Nephron progenitor cell (in vitro differentiated cells): ENCODE measurements at places on chromosomes 12 and 14.

GRCh38 chr12:5809586-5809985 lies 135.5 kb downstream of the ANO2 start:
- DNase-seq: no peak
- peaks cover 40% of the 10 kb centered on the region for H3K27me3 ChIP-seq
- no peaks in the 10 kb centered on the region for H3K36me3 ChIP-seq
- peaks cover 39% of the 10 kb centered on the region for H3K4me1 ChIP-seq
- no peak overlapping the region for H3K4me3 ChIP-seq
- H3K27ac ChIP-seq: no peak overlapping the region

DNA sequence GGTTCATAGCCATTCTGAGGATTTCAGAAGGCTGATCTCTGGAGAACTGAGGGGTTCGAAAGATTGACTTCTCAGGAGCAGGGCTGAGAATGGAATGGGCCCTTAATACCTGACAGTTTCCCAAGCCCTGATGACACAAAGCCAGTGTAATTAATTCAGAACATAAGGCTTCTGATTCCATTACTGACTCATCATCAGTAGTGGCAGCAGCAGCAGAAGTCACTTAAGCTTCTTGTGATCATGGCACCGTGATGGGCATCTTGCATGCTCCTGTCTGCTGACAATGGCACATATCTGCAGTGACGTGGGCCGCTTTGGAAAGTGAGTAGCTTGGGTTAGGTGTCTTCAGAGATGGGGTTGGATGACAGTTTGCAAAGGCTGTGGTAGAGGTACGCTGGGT lies 38.2 kb upstream of the GSG1 start:
- peaks cover 3% of the 10 kb centered on the region for H3K27me3 ChIP-seq
- no peak overlapping the region for H3K27ac ChIP-seq
- peaks cover 15% of the 10 kb centered on the region for H3K4me1 ChIP-seq
- H3K4me3 ChIP-seq: no peak overlapping the region

GRCh38 chr12:26195250-26195640 lies at the start of gene SSPN:
Gene SSPN (plus strand): TSS chr12:26195573. CDS start chr12:26195673, 100 bp downstream.
- H3K27ac ChIP-seq: no peak within 1 kb of the TSS
- peak within 1 kb of the TSS; percentile 90 for H3K4me3 ChIP-seq
- H3K4me1 ChIP-seq: no peaks in the 10 kb centered on the region
- H3K27me3 ChIP-seq: peaks cover 54% of the 10 kb centered on the region
- DNase-seq: peak; percentile 63

DNA sequence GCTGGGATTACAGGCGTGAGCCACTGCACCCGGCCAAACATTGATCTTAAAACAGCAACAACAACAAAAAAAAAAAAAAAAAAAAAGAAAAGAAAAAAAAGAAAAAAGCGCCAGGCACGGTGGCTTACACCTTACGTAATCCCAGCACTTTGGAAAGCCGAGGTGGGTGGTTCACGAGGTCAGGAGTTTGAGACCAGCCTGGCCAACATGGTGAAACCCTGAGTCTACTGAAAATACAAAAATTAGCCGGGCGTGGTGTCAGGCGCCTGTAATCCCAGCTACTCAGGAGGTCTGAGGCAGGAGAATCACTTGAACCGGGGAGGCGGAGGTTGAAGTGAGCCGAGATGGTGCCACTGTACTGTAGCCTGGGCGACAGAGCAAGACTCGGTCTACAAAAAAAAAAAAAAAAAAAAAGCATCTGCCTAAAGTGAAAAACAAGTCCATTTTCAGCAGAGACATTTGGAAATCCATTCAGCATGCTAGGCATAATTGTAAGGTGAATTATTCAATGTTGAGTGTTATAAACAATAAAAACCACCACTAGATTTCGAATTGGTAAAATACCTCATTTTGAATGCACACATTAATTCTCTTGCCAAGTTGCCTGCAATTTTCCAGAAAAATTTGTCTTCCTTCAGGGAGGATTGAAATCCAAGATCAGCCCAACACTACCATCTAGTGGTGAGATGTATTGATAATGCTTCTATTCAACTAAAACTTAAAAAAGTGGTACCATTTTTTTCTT lies 8.0 kb upstream of the CERS5 start:
- H3K27me3 ChIP-seq: peaks cover 9% of the 10 kb centered on the region
- no peak overlapping the region for H3K27ac ChIP-seq
- peak; percentile 35 for DNase-seq
- H3K36me3 ChIP-seq: peaks cover 9% of the 10 kb centered on the region
- peaks cover 4% of the 10 kb centered on the region for H3K4me1 ChIP-seq

DNA sequence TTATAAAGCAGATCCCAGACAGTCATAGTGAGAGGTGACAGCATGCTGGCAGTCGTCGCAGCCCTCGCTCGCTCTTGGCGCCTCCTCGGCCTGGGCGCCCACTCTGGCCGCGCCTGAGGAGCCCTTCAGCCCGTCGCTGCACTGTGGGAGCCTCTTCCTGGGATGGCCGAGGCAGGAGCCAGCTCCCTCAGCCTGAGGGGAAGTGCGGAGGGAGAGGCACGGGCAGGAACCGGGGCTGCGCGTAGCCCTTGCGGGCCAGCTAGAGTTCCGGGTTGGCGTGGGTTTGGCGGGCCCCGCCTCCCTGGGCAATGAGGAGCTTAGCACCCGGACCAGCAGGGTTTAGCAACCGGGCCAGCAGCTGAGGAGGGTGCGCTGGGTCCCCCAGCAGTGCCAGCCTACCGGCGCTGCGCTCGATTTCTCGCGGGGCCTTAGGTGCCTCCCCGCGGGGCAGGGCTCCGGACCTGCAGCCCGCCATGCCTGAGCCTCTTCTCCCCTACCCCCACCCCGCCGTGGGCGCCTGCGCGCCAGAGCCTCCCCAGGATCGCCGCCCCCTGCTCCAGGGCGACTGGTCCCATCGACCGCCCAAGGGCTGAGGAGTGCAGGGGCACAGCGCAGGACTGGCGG lies 451.2 kb upstream of the DCN start:
- H3K4me1 ChIP-seq: peaks cover 5% of the 10 kb centered on the region
- H3K27ac ChIP-seq: no peak overlapping the region
- H3K36me3 ChIP-seq: peaks cover 6% of the 10 kb centered on the region
- no peaks in the 10 kb centered on the region for H3K27me3 ChIP-seq

- peaks cover 27% of the 10 kb centered on the region for H3K36me3 ChIP-seq
- H3K4me1 ChIP-seq: peaks cover 42% of the 10 kb centered on the region
- H3K27ac ChIP-seq: no peak overlapping the region
- peaks cover 14% of the 10 kb centered on the region for H3K27me3 ChIP-seq
- no peak for DNase-seq
These were observed 33.3 kb upstream of the CCND2 start for GRCh38 chr12:4240161-4240783.

- no peaks in the 10 kb centered on the region for H3K36me3 ChIP-seq
- peak overlapping the region; percentile 3 for H3K27ac ChIP-seq
- peaks cover 24% of the 10 kb centered on the region for H3K4me1 ChIP-seq
- H3K27me3 ChIP-seq: no peaks in the 10 kb centered on the region
- H3K4me3 ChIP-seq: no peak overlapping the region
- no peak for DNase-seq
These were observed 353.1 kb downstream of the NAV3 start for GRCh38 chr12:78183824-78184223.

GRCh38 chr14:50225974-50226297 lies 5.4 kb downstream of the SOS2 start:
- no peak overlapping the region for H3K4me3 ChIP-seq
- H3K36me3 ChIP-seq: peaks cover 48% of the 10 kb centered on the region
- peaks cover 6% of the 10 kb centered on the region for H3K27me3 ChIP-seq
- H3K4me1 ChIP-seq: peaks cover 48% of the 10 kb centered on the region
- peak overlapping the region; percentile 22 for H3K27ac ChIP-seq

- H3K36me3 ChIP-seq: peaks cover 3% of the 10 kb centered on the region
- peaks cover 3% of the 10 kb centered on the region for H3K27me3 ChIP-seq
- no peak overlapping the region for H3K4me3 ChIP-seq
- no peaks in the 10 kb centered on the region for H3K4me1 ChIP-seq
- no peak for DNase-seq
These were observed 17.1 kb downstream of the LUM start for GRCh38 chr12:91094032-91094662.

DNA sequence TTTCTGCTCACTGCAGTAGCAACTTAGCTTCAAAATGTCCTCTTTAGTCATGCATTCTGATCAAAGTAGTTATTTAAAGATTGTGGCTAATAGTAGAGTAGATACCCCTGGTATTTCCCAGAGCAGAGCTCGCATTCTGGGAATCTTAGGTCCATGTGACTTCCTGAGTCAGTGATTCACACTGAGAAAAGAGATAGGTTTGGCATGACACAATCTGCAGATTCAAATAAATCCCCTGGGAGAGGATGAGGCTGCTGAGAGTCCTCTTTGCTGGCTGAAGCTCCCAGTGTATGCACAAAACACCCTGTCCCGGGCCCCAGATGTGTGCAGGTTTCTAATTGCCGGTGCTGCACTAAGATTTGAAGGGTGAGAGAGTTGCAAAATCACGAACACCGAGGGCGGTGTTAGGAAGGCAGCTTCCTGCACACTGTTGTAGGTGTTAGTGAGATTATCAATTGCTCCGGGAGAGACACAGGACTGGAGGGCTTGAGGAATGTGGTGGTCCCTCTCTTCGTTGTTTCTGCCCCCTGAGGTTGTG lies 233.2 kb downstream of the NRXN3 start:
- no peaks in the 10 kb centered on the region for H3K36me3 ChIP-seq
- no peak overlapping the region for H3K4me3 ChIP-seq
- H3K27ac ChIP-seq: no peak overlapping the region
- H3K4me1 ChIP-seq: no peaks in the 10 kb centered on the region

DNA sequence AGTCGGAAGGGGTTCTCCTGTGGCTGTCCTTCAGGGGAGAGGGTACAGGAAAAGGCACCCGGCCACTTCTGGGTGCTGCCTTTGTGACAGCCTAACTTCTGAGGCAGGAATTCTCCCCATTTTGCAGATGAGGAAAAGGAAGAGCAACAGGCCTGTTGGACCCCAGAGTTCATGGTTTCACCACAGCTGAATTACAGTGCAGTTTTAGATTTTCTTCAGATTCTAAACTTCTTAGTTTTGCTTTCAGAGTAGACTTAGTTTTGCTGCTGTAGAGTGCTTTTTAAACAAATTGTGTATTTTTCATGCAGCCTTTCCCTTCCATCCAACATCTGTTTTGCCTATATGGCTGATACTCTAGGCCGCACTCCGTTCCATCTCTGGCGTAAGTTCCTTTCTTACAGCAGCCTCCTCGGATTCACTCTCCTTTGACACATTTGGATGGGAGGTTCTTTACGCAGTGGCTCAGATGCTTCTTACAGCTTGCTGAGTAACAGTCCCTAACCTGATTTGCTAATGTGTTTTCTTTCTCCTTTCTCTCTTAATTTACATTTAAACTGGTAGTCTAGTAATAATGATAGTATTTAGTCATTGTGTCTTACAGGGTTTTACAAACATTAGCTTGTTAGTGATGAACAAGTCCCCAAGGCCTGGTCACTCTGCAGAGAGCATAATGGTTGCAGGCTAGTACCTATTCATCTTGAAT lies 7.8 kb downstream of the TRAF3 start:
- peaks cover 7% of the 10 kb centered on the region for H3K36me3 ChIP-seq
- no peaks in the 10 kb centered on the region for H3K27me3 ChIP-seq
- no peak overlapping the region for H3K4me3 ChIP-seq
- H3K4me1 ChIP-seq: peaks cover 27% of the 10 kb centered on the region

GRCh38 chr12:116222358-116222757 lies 55.1 kb downstream of the MED13L start:
- H3K27ac ChIP-seq: peak overlapping the region; percentile 68
- H3K36me3 ChIP-seq: peaks cover 29% of the 10 kb centered on the region
- no peak overlapping the region for H3K4me3 ChIP-seq
- DNase-seq: no peak
- peaks cover 5% of the 10 kb centered on the region for H3K4me1 ChIP-seq
- H3K27me3 ChIP-seq: no peaks in the 10 kb centered on the region

GRCh38 chr14:81170829-81171195 lies 49.9 kb downstream of the GTF2A1 start:
- H3K36me3 ChIP-seq: peaks cover 7% of the 10 kb centered on the region
- peaks cover 21% of the 10 kb centered on the region for H3K4me1 ChIP-seq
- H3K4me3 ChIP-seq: peak overlapping the region; percentile 94
- H3K27ac ChIP-seq: peak overlapping the region; percentile 99
- peaks cover 5% of the 10 kb centered on the region for H3K27me3 ChIP-seq

DNA sequence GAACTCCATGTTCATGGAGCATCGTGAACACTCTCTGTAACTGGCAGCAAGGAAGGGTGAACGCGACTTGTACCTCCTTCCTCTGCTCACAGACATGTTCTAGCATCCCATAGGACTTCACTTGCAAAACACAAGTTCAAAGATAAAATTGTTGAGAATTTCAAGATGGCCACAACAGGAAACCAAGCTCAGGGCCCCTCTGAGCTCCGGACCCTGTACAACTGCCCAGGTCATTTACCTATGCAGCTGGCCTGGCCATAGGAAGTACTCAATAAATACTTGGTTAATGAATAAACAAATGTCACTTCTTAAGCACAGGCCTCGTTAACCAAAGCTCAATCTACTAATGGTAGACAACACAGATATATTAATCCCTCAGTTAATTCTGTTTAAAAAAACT lies 11.7 kb upstream of the PPP4R4 start:
- no peaks in the 10 kb centered on the region for H3K36me3 ChIP-seq
- no peak overlapping the region for H3K27ac ChIP-seq
- peaks cover 26% of the 10 kb centered on the region for H3K27me3 ChIP-seq
- H3K4me3 ChIP-seq: no peak overlapping the region
- DNase-seq: no peak

DNA sequence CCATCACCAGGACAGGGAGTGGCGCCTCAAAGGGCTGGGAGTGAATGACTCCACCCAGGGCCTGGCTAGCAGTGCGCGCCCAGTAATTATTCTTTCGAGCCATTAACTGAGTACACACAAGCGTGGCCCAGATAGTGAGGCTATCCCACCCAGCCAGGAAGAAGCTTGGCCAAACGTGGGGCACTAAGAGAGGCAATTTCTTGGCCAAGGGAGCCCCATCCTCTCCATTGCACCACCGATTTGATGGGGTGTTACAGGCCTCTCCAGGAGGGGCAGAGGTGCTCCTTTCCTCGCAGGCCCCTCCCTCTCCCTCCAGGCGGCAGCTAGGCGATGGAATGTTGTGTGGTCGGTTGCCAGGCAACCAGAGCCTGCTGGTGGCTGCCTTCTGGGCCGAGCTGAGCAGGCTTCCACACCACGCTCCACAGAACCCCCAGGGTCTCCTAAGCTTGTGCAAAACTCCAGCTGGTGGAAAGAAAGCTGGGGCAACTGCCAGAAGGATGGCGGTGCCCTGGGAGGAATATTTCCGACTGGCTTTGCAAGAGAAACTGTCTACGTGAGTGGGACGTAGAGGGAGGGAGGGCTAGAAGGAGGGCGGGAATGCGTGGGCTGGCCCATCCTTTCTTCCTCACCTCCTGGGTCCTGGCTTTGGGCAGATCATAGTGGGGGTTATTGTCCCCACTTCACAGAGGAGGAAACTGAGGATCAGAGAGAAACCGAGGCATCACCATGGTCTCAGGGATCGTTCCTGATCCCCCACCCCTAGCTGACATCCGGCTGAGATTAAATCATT lies at the start of gene CFAP73:
Gene CFAP73 (plus strand): TSS at position 364 of the 790 bp plus-strand sequence. CDS start 134 bp downstream, at position 498.
- peaks cover 55% of the 10 kb centered on the region for H3K27me3 ChIP-seq
- peak; percentile 89 for DNase-seq
- H3K4me1 ChIP-seq: peaks cover 30% of the 10 kb centered on the region
- peak within 1 kb of the TSS; percentile 72 for H3K27ac ChIP-seq

DNA sequence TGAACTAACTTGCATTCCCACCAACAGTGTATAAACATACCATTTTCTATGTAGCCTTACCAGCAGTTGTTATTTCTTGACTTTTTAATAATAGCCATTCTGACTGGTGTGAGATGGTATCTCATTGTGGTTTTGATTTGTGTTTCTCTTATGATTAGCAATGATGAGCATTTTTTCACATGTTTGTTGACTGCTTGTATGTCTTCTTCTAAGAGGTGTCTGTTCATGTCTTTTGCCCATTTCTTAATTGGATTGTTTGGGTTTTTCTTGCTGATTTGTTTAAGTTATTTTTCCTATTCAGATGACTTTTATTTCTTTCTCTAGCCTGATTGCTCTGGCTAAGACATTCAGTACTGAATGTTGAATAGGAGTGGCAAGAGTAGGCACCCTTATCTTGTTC lies 230.3 kb downstream of the DAD1 start:
- peaks cover 6% of the 10 kb centered on the region for H3K27me3 ChIP-seq
- DNase-seq: no peak
